Endothelial cell of umbilical vein (primary cell): ENCODE measurements at places on chromosomes 4 and X. TPM values are rescaled to one million over a fixed set of nuclear protein-coding genes. Genes with fewer than 3 reads are reported as not detected.

- no peak overlapping the region for H3K27ac ChIP-seq
- DNase-seq: no peak
- no peaks in the 10 kb centered on the region for H3K4me1 ChIP-seq
- peaks cover 5% of the 10 kb centered on the region for H3K27me3 ChIP-seq
Measured at GRCh38 chr4:110654254-110654635, 31.4 kb upstream of the PITX2 start.

- H3K27ac ChIP-seq: no peak overlapping the region
- H3K4me1 ChIP-seq: no peaks in the 10 kb centered on the region
- no peaks in the 10 kb centered on the region for H3K27me3 ChIP-seq
- H3K4me3 ChIP-seq: no peak overlapping the region
- H3K36me3 ChIP-seq: no peaks in the 10 kb centered on the region
- DNase-seq: no peak
Measured at GRCh38 chr4:107006218-107006617, 29.9 kb downstream of the DKK2 start.

DNA sequence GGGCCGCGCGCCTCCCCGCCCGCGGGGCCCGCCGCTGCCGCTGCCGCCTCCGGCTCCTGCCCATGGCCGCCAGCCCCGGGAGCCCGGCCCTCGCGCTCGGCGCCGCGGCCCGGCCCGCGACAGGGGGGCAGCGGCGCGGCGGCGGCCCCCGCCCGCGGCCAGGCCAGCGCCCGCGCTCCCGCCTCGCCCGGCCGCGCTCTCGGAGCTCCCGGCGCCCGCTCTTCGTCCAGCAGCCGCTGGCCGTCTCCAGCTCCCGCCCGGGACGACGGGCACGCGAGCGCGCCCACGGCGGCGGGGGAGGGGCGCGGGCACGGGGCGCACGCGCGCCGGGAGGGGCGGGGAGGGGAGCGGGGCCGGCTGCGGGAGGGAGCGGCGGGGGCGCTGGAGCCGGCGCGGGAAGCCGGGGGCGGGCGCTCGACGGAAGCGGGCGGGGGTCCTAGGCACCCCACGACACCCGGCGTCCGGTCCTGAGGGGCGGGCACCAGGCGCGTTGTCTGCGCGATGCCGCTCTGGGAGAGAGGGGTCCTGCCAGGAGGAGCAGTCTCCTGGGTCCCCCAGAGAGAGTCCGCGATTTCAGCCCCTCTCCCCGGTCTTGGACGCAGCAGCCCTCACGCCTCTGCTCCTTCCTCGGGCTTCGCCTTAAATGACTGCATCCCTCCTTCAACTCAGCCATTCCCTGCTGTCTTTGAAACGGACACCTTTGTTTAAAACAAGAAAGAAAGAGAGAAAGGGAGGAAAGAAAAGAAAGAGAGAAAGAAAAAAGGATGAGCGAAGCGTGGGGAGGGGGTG lies 490 bp upstream of the PDZD4 start:
- no peak for DNase-seq
- H3K4me1 ChIP-seq: no peaks in the 10 kb centered on the region
- H3K4me3 ChIP-seq: no peak overlapping the region
- H3K27me3 ChIP-seq: peaks cover 31% of the 10 kb centered on the region

DNA sequence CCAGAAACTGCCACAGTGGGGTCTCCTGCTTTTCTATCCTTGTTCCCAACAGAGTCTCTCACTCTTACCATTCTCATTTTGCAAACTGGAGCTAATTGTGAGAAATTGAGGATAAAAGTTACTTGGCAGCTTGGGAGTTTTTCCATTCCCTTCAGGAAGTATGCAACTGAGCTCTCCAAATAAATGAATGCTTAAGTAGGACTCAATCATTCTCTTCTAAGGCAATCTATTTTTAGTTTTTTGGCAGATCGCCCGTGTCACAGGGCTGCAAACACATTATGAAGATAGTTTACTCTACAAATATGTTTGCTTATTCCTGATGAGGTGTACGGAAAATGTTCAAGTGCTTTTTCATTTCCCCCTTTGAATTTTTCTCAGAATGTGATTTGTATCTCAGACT lies 5.3 kb downstream of the ASB11 start:
- DNase-seq: peak; percentile 91
- no peaks in the 10 kb centered on the region for H3K36me3 ChIP-seq
- H3K27ac ChIP-seq: no peak overlapping the region
- peaks cover 6% of the 10 kb centered on the region for H3K4me1 ChIP-seq
- H3K27me3 ChIP-seq: no peaks in the 10 kb centered on the region

The ATP8A1 gene
- 0.48 and 0.97 TPM in 2 replicates for polyA plus RNA-seq

DNA sequence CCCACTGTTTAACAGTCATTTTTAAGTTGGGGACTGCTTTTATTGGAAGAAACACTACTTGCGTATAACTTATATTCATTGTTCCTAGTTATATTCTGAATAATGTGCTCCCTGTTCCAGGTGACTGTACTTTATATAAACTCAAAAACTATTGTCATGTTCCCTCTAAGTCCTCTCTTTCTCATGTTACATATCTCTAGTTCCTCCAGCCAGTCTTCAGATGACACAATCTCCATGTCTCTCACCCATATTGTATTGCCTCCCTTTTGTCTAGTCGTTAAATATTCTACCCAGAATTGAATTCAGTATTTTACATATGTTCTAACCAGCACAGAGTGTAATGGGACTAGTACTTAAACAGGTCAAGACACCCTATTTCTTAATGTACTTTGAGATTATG lies 5.3 kb downstream of the VAMP7 start:
- peaks cover 2% of the 10 kb centered on the region for H3K36me3 ChIP-seq
- no peak for DNase-seq
- no peak overlapping the region for H3K27ac ChIP-seq
- H3K4me3 ChIP-seq: no peak overlapping the region
- H3K27me3 ChIP-seq: no peaks in the 10 kb centered on the region

The POLN gene
- polyA plus RNA-seq: 1.3 TPM in 2 replicates

GRCh38 chrX:46327566-46328115 lies 217.6 kb downstream of the ZNF674 start:
- H3K27me3 ChIP-seq: no peaks in the 10 kb centered on the region
- H3K27ac ChIP-seq: peak overlapping the region; percentile 98
- H3K4me3 ChIP-seq: peak overlapping the region; percentile 68
- H3K36me3 ChIP-seq: no peaks in the 10 kb centered on the region

The CDKL2 gene
- 0.23 and 0.24 TPM in 2 replicates for polyA plus RNA-seq

The PAK3 gene
- polyA plus RNA-seq: 0.01 TPM in 1 of 2 replicates, not detected in the other

The CNGA1 gene
- not detected in 2 replicates for polyA plus RNA-seq

GRCh38 chr4:36244257-36245082 lies at the start of gene ARAP2:
ARAP2 (minus strand) TSS chr4:36244514; CDS start chr4:36229486, 15,028 bp downstream.
- peak within 1 kb of the TSS; percentile 33 for H3K4me3 ChIP-seq
- peaks cover 3% of the 10 kb centered on the region for H3K4me1 ChIP-seq
- no peaks in the 10 kb centered on the region for H3K36me3 ChIP-seq
- H3K27ac ChIP-seq: no peak within 1 kb of the TSS
- DNase-seq: no peak

- no peaks in the 10 kb centered on the region for H3K36me3 ChIP-seq
- no peaks in the 10 kb centered on the region for H3K27me3 ChIP-seq
- peak overlapping the region; percentile 64 for H3K4me3 ChIP-seq
- H3K4me1 ChIP-seq: peaks cover 18% of the 10 kb centered on the region
- peak overlapping the region; percentile 61 for H3K27ac ChIP-seq
Measured at GRCh38 chr4:3291969-3292570, 751 bp upstream of the RGS12 start.

DNA sequence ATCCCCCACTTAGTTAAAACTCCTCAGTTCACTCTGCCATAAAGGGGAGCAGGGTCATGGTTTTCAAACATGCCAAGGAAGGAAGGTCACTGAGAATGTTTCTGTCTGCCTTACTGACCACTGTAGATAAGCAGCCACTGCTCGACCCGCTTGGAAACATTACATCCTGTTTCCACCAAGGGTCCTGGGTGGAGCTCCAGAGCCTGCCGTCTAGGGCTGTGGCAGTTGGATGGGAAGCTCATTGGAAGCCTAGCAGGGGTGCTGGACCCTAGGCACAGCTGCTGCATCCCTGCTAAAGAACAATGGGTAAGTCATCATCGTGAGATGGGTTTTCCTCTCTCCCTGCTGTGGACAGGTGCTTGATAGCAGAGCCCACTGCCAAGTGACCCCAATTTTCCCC lies 76.0 kb upstream of the SRD5A3 start:
- peaks cover 5% of the 10 kb centered on the region for H3K27me3 ChIP-seq
- peaks cover 13% of the 10 kb centered on the region for H3K4me1 ChIP-seq
- H3K27ac ChIP-seq: no peak overlapping the region
- no peaks in the 10 kb centered on the region for H3K36me3 ChIP-seq
- DNase-seq: peak; percentile 96

- H3K36me3 ChIP-seq: no peaks in the 10 kb centered on the region
- H3K27ac ChIP-seq: no peak overlapping the region
- no peaks in the 10 kb centered on the region for H3K4me1 ChIP-seq
- H3K27me3 ChIP-seq: no peaks in the 10 kb centered on the region
- no peak for DNase-seq
- H3K4me3 ChIP-seq: no peak overlapping the region
Measured at GRCh38 chr4:186762361-186762760, 38.7 kb upstream of the FAT1 start.

- H3K27me3 ChIP-seq: no peaks in the 10 kb centered on the region
- H3K27ac ChIP-seq: no peak overlapping the region
- H3K4me3 ChIP-seq: no peak overlapping the region
- H3K4me1 ChIP-seq: no peaks in the 10 kb centered on the region
- peak; percentile 41 for DNase-seq
- no peaks in the 10 kb centered on the region for H3K36me3 ChIP-seq
Measured at GRCh38 chrX:84339507-84340364, 151.7 kb upstream of the RPS6KA6 start.

GRCh38 chr4:158189422-158189821 lies 16.6 kb upstream of the GASK1B start:
- H3K4me3 ChIP-seq: no peak overlapping the region
- DNase-seq: no peak
- no peaks in the 10 kb centered on the region for H3K27me3 ChIP-seq
- no peak overlapping the region for H3K27ac ChIP-seq

- H3K27ac ChIP-seq: no peak overlapping the region
- H3K27me3 ChIP-seq: no peaks in the 10 kb centered on the region
- no peaks in the 10 kb centered on the region for H3K36me3 ChIP-seq
Measured at GRCh38 chr4:113209153-113209552, 159.7 kb downstream of the ANK2 start.

DNA sequence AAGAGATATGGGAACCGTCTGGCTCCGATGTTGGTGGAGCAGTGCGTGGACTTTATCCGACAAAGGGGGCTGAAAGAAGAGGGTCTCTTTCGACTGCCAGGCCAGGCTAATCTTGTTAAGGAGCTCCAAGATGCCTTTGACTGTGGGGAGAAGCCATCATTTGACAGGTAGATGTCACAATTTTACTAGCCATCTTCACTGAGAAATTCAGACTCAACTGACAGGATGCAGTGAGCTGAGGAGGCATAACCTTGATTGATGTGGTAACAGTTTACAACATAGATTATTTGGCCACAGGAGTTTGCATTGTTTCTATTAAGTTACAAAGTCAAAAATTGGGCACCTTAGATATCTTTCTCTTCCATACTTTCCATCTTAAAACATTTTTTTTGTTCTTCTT lies 417.7 kb downstream of the MAPK10 start:
- no peaks in the 10 kb centered on the region for H3K4me1 ChIP-seq
- no peaks in the 10 kb centered on the region for H3K36me3 ChIP-seq
- H3K27me3 ChIP-seq: no peaks in the 10 kb centered on the region
- H3K4me3 ChIP-seq: no peak overlapping the region

The MAGEA8 gene
- not detected in 2 replicates for polyA plus RNA-seq

DNA sequence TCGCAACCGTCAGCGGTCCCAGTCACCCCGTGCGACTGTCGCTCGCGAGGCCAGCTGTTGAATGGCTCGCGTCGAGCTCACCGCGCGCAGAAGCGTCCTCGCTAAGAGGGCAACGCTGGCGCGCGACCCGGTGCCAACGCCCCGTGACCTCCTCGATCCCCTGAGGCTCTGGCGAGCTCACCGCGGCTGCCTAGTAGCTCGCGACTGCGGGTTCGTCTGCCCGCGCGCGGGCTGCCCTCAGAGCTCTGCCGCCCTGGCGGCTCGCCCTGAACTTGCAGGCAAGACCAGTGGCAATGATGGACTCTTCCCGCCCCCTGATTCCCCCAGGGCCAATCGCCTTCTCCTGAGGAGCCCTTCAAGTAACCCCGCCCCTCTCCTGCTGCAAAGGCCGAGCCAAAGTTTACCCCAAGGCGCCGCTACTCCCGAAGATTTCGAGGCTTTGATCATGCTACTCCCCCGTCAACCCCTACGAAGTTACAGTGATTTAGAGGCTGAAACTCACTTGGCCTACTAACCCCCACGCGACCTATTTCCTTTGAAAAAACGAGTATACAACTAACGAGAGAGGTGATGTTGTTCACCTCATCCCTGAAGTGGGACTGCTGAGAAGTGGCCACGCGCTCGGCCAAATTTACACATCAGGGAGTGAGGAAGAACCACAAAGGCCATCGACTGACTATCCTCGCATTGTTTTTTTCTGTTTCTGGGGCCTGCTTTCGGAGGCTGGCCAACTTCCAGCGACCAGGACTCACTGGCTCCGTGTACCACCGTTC lies 37.5 kb downstream of the PGRMC1 start:
- DNase-seq: peak; percentile 19
- no peaks in the 10 kb centered on the region for H3K4me1 ChIP-seq
- peaks cover 4% of the 10 kb centered on the region for H3K27me3 ChIP-seq
- H3K36me3 ChIP-seq: no peaks in the 10 kb centered on the region

DNA sequence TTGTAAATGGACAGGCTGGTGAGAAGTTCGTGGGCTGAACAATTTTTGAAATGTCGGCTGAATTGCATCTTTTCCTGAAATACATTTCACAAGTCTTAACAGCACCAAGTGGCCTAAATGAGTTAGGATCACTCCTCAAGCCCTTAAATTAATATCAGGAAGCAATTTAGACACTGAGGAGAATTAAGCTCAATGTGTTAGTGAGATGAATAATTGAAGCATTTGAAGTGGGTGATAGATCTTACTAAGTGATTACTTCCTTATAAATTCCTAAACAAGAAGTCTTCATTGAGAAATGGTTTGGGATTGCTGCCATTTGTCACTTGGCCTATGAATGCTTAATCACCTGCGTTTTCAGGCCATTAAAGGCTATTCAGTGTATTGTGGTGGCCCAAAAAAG lies 116.8 kb downstream of the NAA11 start:
- H3K4me1 ChIP-seq: peaks cover 3% of the 10 kb centered on the region
- no peak overlapping the region for H3K27ac ChIP-seq
- no peaks in the 10 kb centered on the region for H3K27me3 ChIP-seq
- H3K4me3 ChIP-seq: no peak overlapping the region
- DNase-seq: no peak

DNA sequence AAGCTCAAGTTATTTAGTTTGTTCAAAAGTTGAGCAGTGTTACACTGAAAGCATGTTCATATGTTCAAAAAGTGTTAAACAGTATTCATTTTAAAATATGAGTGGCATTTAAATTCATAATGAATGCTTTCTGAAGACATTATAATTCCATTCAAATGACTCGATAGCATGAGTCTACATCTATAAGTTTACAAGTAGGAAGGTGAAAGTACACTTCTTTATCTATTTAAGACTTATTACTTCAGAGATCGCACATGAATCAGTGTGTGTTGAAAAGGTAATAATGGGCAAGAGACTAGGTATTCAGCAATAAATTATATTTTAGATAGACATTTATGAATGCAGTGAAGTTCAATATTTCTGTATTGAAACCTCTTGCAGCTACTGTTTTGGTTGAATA lies 456.1 kb downstream of the GRXCR1 start:
- H3K4me1 ChIP-seq: no peaks in the 10 kb centered on the region
- no peak for DNase-seq
- H3K27me3 ChIP-seq: no peaks in the 10 kb centered on the region
- H3K27ac ChIP-seq: no peak overlapping the region
- H3K36me3 ChIP-seq: no peaks in the 10 kb centered on the region

GRCh38 chrX:27915617-27916016 lies 65.6 kb downstream of the DCAF8L1 start:
- H3K27me3 ChIP-seq: no peaks in the 10 kb centered on the region
- peak; percentile 4 for DNase-seq
- no peaks in the 10 kb centered on the region for H3K36me3 ChIP-seq
- H3K27ac ChIP-seq: no peak overlapping the region
- no peak overlapping the region for H3K4me3 ChIP-seq
